ENCODE measurements at places on chromosomes 13 and 19.

- DNase-seq = no peak
Measured at GRCh38 chr19:30317403-30317802, 54.8 kb upstream of the ZNF536 start.

GRCh38 chr19:55667958-55668357, 7.1 kb upstream of the EPN1 start:
- DNase-seq = no peak

DNA sequence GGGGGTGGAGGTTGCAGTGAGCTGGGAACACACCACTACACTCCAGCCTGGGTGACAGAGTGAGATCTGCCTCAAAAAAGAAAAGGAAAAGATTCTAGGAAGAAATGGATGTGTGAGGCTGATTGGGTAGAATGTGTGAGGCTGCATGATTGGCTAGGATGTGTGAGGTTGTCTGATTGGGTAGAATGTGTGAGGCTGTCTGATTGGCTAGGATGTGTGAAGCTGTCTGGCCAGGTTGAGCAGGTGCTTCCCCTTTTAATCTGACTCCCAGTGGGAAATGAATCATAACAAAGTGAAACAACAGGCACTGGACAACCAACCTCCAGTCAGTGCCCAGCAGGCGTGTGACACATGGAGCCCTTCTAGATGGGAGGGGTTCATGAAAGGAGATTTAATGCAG, 14.7 kb downstream of the C13orf46 start:
- DNase-seq = no peak

GRCh38 chr19:12272980-12273901, 21.4 kb downstream of the ZNF44 start:
- DNase-seq = no peak

- no peak for DNase-seq
Measured at GRCh38 chr13:29683041-29683440, 87.6 kb upstream of the SLC7A1 start.

DNA sequence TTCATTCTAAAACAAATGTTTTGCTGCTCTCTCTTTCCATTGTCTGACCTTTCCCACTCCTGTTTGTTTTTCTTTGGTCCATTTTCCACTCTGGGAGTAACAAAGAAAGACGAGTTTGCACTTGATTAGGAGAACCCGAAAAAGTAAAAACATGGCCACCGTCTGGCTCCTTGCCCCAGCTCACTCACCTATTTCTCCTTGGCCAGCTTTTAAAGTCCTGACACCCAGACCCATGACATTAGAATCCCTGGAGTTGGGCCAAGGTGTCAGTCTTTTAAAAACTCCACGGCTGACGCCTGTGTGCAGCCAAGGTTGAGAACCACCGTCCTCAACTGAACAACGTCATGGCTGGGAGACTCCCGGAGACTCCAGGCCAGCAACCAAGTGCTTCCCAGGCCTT, 63.6 kb upstream of the FLT1 start:
- no peak for DNase-seq

- DNase-seq = no peak
Measured at GRCh38 chr19:17755977-17756670, 4.8 kb downstream of the FCHO1 start.

DNA sequence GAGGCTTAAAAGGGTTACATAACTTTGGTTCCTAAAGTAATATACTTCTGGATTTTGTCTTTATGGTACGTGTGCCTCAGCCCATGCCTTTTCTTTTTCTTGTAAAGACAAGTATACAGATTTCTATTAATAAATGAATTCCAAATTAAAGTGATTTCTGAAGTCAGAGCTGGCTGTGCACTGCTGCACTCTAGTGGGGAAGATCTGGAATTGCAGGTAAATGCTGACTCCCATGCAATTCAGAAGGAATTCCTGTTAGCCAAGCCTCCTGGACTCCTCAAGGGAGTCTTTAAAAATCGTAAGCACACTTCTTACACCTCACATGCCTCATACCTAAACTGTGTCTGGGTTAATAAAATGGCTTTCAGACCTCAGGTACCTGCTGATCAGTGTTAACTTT, 118.4 kb upstream of the SLC7A1 start:
- DNase-seq = no peak

DNA sequence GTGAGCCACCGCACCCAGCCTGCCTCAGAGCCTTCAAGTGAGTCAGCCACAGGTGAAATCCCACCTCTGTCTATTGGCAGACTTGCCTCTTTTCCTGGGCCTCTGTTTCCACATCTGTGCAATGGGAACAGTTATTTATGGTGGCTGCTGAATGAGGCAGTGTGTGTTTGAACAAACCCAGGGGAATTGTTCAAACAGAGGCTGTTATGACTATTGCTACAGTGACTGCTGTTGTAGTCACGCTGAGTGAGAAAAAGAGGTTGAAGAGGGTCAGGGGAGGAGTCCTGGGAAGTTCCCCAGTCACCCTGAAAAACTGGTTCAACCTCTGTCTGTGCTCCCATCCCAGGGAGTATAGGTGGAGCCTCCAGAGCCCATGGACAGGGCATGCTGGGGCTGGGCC, at the start of gene CEACAM19:
Gene CEACAM19, plus strand, starts transcription at position 83 of the 400 bp plus-strand sequence. CDS start 450 bp downstream, outside the sequence.
- DNase-seq = no peak

DNA sequence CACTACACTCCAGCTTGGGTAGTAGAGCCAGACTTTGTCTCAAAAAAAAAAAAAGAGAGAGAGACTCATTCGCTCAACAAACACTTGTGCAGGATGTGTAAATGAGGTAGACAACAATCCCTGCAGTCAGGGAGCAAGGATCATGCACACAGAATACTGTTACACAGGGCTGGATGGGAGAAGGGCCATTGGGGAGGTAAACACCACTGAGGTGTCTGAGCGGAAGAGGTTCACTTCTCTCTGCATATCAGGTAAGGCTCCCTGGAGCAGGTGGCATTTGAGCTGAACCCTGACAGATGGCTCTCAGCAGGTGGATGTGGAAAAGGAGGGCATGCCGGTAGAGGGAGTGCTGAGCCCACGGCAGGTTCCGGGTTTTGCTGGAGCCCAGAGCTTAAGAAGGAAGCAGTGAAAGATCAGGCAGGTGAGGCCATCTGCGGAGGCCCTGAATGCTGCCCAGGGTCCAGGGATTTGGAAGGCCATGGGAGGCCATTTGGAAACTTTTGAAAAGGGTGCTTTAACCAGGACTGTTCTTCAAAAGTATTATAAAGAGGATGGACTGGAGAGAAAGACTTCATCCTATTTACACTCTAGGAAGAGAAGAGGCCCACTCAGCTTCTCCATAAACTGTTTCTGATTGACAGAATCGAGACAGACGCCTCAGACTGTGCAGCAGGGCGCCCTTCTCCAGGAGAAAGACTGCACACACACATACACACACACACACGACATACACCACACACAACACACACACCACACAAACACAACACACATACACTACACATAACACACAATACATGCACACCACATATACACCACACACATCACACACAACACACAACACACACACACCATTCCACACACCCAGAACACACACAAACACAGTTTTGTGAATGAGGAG, 199.4 kb downstream of the USP12 start:
- no peak for DNase-seq

GRCh38 chr19:3687774-3688706, 12.2 kb downstream of the PIP5K1C start:
- DNase-seq = peak; percentile 58

- DNase-seq = no peak
Measured at GRCh38 chr13:23462815-23463559, 29.5 kb upstream of the SACS start.

Data from right kidney (tissue), 9 donors.